Ammon's horn (tissue), 1 donor: ENCODE measurements at places on chromosomes 2 and 18.

GRCh38 chr2:148221166-148221565 lies 200.3 kb downstream of the MBD5 start:
- DNase-seq = no peak

DNA sequence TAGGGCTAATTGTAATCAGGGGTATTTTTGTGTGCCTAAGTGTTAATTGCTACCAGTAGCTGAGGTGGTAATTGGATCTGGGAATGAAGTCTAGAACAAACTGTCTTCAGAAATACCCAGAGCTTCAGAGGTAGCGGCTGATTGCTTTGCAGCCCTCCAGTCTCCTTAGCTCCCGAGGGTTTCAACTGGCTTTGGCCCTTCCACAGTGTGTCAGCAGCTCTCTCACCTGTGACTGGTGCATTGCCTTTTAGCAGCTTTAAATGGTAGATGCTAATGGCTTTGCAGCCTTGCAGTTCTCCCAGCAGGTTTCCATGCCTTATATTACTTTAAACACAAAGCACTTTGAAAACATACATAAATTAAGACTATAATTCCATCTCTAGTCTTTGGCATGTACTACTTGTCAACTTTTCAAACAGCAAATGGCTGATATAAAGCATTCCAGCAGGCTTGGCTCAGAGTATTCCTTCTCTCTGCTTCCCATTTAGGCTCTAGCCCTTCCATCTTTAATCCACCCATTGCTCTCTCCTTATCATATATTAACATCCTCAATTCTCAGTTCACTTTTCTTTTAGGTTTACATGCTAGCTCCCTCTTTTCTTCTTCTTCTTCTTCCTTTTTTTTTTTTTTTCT lies 156.4 kb upstream of the GALNT13 start:
- no peak for DNase-seq

DNA sequence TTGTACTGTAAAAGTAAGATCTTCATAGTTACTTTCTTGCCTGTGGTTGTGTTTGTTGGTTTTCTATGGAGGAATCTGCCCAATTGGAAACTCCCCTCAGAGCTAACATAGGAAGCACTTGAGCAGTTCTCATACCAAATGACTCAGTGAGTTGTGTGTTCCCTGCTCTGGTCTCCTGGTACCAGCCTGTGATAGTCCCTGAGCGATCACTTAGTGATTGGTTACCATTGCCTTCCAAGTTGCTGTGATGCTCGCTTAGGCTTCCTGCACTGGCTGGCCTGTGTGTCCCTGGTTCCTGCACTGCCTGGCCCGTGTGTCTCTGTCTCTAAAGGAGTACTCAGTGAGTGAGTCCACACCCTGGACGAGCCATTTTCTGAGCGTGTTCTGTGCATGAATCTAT lies 133.0 kb downstream of the MAP4K4 start:
- DNase-seq = no peak

GRCh38 chr2:237744613-237745249 lies 53.8 kb upstream of the RBM44 start:
- peak; percentile 82 for DNase-seq

- no peak for DNase-seq
Measured at GRCh38 chr2:126671488-126671887, 15.5 kb downstream of the GYPC start.

GRCh38 chr18:55549474-55550104 lies 38.4 kb downstream of the TCF4 start:
- DNase-seq = no peak

DNA sequence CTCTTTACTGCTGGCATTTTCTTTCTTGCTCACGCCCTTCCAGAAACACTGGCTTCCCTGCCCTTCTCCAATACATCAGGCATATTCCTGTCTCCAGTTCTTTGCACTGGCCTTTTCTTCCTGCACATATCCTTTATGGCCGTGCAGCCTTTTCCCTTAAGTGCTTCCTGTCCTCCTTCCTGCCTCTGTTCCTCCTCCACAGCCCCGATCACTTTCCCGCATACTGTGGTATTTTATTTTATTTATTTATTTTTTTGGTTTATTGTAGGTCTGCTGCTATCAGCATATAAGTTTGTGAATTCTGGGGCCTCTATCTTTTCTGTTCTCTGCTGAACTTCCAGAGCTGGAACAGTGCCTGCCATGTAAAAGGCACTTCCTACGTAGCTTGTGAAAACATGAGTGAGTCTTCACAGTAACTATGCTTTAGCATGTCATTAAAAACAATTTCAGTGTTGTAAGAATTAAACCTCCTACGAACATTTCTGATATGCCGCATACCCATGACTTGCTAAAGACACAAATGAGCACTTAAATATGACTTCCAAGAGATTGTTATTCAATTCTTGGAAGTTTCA lies 289.1 kb downstream of the TRIB2 start:
- no peak for DNase-seq

- DNase-seq = no peak
Measured at GRCh38 chr2:110771547-110772382, 39.4 kb downstream of the ACOXL start.

DNA sequence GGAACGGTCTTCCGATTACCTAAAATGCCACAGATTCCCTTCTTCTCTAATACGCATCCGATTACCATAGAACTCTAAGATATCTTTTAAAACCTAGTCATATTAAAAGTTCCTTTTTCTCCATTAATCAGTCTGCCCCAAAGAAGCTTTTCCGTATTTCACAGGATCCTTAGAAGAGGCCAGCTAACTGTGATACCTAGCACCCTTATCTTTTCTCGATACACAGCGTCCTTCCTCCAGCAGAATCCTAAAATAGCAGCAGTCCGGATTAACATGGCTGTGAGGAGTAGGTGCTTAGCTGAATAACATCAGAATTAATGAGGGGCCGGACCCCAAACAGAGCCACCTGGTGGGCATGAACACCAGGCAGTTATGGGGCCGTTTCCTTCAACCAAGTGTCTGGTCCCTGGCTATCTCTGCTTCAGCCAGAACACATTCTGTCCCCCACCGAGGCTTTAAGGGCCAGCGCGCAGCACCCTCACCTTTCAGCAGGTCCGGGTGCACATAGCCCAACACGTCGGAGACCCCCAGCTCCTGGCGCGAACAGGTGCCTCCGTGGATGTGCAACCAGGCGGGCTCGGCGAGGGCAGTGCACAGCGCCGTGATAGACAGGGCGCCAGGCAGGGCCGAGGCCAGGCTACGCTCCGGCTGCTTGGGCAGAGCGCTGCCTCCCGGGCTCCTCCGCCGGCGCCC lies 995 bp downstream of the TMEM127 start:
- DNase-seq = peak; percentile 40
